ENCODE measurements at places on chromosomes 4 and X.
A peak's percentile ranks its signal among the peaks of the same experiment; 100 is the strongest.

GRCh38 chr4:37383579-37384229 lies 139.2 kb downstream of the NWD2 start:
- DNase-seq, result peak; percentile 47

DNA sequence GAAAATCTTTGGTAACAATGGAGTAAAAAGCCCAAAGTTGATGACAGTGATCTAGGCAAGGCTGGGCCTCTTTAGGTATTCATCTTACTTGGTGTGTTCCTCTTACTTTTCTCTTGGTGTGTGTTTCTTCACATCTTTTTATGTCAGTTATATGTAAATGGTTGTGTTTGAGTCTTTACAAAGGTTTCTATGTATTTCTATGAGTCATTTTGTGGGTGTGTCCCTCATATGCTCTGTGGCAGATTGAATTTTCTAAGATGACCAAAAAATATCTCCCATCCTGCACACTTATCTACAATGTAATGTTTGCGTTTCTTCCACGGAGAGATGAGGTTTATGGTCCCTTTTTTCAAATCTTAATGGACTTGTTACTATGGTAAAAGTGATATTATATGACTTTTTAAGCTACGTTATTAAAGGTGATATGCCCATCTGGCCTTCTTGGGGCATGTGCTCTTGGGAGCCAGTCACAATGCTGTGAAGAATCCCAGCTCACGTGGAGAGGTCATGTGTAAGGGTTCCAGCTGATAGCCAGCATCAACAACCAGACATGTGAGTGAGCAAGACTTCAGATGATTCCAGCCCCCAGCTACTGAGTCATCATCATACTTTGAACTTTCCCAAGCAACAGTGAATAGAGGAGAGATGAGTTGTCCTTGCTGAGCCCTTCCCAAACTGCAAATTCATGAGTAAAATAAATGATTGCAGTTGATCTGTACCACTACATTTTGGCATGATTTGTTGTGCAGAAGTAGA lies 126.9 kb downstream of the CBLL2 start:
- no peak for DNase-seq

DNA sequence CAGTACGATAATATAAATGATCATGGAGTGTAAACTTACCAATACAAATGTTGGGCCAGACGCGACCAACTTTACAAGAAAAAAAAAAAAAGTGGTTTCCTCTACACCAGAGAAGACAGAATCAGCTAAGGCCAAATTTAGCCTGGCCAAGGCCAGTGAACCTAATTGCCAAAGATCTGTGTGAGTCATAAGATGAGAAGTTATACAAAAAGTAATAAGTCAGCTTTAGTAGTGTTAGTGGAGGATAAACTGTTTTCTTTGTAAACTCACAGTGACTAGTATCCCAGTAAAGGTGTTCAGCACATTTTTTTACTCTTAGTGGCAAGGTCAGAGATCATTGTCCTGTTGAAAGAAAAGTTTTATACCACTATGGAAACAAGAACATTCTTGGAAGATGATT lies 531.4 kb upstream of the TECRL start:
- DNase-seq, result no peak

DNA sequence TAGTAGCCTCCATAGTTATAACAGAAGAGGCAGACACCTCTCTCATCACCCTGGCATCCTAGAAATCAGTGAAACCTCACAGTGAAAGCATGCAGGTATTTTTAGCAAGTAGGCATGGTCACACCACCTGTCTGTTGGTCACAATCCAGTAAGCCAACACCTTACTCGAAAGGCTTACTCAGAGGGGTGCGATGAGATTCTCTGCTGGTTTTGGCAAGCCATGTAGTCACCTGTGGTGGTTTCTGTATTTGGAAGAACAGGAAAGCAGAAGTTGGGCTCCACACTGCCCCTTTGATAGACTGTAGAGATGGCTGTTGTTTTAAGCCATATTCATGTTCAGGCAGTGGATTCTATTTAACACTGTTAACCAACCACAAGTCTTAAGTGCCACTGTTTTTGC lies 134.7 kb downstream of the DCLK2 start:
- no peak for DNase-seq

- DNase-seq, result no peak
Measured at GRCh38 chr4:106809076-106809475, 227.0 kb downstream of the DKK2 start.

GRCh38 chr4:156723951-156724668 lies 247.5 kb downstream of the PDGFC start:
- no peak for DNase-seq

GRCh38 chr4:34309383-34309906 lies 1934.9 kb downstream of the ARAP2 start:
- no peak for DNase-seq

DNA sequence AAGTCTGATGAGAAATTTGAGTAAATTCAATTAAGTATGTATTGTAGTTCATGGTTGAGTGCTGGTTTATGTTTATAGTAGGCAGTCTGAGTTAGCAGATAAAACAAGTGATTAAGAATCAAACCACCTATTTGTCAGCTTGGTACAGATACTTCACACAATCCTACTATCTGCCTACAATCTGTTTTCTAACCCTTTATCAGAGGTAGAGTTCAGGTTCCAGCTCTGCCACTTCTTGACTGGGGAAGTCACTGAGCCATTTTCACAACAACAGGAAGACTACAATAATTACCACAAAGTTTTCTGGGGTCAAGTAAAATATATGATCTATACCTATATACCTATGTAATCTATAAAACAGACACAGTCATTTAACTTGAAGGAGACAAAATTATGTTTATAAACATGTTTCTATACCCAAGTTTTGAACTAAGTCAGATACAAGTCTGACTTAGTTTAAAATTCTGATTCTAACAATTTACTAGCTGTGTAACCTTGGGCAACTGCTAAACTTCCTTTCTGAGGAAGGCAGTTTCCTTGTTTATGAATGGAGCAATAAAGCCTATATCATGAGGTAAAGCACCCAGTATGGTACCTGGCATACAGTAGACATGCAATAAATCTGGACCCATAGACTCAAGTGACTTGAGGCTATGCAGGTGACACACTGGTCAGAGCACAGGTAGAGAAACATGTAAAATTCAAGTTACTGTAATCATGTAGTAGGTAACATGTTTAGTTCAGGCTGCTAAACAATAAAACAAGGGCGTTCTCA lies 37.2 kb upstream of the BDH2 start:
- no peak for DNase-seq

DNA sequence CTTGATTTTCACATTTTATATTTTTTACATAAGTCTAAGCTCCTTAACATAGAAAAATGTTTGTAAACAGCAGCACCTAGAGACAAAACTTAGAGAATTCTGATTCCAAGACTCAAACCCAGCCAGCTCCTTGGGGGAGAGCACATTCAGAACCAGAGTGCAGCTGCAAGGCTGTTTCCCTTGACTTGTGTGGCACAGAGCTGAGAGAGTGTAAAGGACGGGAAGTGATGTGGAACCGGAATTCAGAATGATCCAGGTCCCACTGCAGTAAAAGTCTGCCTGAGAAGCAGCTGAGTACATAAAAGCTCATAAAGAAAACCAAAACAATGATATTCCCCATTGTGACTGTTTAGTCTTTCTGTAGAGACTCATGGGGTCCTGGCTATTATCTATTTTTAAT lies 713.8 kb downstream of the RAB28 start:
- no peak for DNase-seq

DNA sequence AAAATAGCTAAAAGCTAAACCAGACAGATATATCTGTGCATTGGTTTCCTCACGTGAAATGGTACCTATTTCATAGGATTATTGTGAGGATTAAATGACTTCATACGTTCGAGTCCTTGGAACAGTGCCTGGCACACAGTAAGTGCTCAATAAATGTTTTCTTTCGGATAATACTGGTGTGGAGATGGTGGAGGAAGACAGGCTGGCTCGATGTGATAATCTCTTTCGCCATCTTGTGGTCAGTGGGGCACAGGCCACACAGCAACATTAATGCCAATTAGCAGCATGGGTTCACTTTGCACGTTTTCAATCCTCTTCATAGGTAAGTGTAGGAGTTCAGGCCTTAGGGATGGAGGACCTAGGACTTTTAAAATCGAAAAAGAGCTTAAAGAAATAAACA lies 9.3 kb downstream of the PAGE4 start:
- peak; percentile 8 for DNase-seq

- DNase-seq, result no peak
Measured at GRCh38 chrX:15616531-15616930, 15.8 kb upstream of the ACE2 start.

DNA sequence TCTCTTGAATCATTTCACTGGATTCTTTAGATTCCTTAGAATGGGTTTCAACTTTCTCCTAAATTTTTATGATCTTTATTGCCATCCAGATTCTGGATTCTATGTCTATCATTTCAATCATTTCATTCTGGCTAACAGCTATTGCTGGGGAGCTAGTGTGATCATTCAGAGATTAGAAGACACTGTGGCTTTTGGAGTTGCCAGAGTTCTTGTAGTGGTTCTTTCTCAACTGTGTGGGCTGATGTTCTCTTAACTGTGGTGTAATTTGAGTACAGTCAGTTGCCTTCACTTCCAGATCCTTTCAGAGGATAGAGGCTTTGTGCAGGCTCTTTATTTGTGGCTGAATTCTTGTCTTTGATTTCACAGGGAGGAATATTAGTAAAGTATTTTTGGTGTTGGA lies 12.1 kb upstream of the CSN2 start:
- no peak for DNase-seq

- DNase-seq, result no peak
Measured at GRCh38 chrX:96705905-96706304, 21.3 kb downstream of the DIAPH2 start.

GRCh38 chrX:17809984-17810383 lies 51.1 kb downstream of the RAI2 start:
- no peak for DNase-seq

- DNase-seq, result no peak
Measured at GRCh38 chr4:122479935-122480416, 23.5 kb upstream of the IL2 start.

GRCh38 chrX:50838820-50839600 lies 25.0 kb upstream of the SHROOM4 start:
- DNase-seq, result no peak

DNA sequence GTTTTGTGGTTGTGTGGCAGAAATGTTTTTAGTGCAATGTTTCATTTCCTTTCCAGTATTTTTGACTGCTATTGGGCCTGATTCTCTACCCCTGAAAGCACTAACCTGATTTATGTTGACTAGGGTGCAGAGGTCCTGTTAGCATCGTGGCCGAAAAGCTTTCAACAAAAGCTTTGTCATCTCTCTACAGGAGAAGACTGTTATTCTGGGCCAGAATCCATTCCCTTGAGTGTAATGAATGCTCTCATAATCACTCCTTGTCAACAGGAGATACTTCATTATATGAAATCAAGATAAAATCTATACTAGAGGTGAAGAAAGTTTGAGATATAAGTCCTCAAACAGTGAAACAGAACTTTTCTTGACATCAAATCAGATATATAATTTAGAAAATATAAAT lies 195.5 kb downstream of the ZNF330 start:
- no peak for DNase-seq

DNA sequence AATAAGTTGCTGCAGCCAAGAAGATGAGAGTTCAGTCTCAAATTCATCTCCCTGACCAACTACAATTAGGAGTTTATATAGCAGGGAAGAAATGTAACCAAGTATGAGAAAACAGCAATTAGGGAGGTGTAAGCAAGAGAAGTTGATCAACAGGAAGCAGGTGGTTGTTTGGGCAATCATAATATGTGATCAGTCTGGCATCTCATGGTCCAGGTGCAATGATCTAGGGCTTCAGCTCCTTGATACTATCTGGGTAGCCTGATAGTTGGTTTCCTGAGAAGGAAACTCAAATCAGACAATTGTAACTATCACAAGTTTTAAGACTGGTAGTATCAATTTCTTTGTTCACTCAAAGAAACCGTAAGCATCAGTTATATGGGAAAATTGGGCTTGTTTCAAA lies 1574.3 kb upstream of the PABPC4L start:
- DNase-seq, result no peak

- DNase-seq, result no peak
Measured at GRCh38 chrX:88284844-88285243, 462.2 kb upstream of the CPXCR1 start.

- no peak for DNase-seq
Measured at GRCh38 chr4:154471032-154471431, 20.6 kb downstream of the DCHS2 start.

DNA sequence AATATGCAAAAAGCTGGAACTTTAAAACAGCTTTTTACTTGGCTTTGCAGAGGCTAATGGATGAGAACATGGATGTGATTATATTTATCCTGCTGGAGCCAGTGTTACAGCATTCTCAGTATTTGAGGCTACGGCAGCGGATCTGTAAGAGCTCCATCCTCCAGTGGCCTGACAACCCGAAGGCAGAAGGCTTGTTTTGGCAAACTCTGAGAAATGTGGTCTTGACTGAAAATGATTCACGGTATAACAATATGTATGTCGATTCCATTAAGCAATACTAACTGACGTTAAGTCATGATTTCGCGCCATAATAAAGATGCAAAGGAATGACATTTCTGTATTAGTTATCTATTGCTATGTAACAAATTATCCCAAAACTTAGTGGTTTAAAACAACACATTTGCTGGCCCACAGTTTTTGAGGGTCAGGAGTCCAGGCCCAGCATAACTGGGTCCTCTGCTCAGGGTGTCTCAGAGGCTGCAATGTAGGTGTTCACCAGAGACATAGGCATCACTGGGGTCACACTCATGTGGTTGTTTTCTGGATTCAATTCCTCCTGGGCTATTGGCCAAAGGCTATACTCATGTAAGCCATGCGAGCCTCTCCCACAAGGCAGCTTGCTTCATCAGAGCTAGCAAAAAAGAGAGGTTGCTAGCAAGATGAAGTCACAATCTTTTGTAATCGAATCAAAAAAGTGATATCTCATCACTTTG lies 15.6 kb downstream of the TLR8 start:
- no peak for DNase-seq

DNA sequence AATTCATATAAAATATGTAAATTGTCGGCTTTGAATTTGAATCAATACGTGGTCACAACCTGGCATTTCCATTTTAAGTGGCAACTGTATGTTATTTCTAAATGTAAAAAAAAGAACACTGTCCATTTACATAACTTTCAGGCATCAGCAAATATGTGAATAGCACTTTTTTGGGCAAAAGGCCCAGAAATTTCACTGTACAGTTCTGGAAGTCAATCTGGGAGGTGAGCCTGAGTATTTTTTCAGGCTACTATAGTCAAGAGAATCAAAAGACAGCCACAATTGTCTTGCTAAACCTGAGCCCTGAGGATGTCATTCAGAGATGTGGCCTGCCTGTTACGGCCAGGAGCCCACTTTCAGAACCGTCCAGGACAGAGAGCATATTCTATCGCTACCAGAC lies 543.9 kb upstream of the MAGEB2 start:
- DNase-seq, result no peak

DNA sequence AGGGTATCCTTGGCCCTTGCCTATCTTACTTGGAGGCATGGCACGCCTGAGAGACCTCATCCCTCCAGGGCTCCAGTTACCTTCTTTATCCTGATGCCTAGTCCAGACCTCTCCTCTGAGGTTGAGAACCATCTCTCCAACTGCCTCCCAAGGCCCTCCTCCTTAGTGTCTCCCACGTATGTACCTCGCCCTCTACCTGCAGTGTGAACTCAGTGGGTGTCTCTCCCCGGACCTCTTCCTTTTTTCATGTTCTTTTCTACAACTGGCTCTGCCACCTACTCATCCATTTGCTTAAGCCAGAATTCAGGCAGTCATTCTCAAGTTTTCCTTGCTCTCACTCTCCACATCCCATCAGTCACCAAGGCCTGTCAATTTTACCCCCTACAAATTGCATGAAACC lies 16.6 kb downstream of the RPS4X start:
- no peak for DNase-seq
